GOT3 (cell line): ENCODE measurements at places on chromosomes 6 and 20.
A peak's percentile ranks its signal among the peaks of the same experiment; 100 is the strongest.

GRCh38 chr6:82260997-82261732, 13.6 kb upstream of the IBTK start:
- DNase-seq = no peak

- no peak for DNase-seq
Observed at GRCh38 chr6:151440930-151441329, 11.0 kb downstream of the RMND1 start.

DNA sequence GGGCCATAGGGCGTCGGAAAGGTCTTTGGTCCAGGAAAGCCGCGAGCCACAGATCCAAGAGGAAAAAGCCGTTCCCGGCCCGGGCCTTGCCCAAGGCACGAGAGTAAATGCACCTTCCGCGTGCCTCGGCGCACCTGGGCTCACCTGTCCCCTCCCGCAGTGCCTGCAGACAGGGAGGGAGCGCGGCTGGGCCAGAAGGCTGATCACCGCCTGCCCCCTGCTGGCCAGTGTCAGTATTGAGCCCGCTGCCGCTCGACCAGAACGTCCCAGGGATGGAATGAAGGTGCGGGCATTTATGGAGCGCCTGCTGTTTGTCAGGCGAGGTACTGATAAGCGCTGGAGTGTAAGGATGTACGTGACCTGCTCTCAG, 679 bp upstream of the LPIN3 start:
- peak; percentile 59 for DNase-seq

- peak; percentile 39 for DNase-seq
Observed at GRCh38 chr6:53794137-53794719, 577 bp upstream of the LRRC1 start.

GRCh38 chr6:167537816-167538215, 212.9 kb downstream of the TTLL2 start:
- DNase-seq = no peak
